Activated CD4-positive, alpha-beta memory T cell treated with anti-CD3 and anti-CD28 coated beads, Interleukin-2, amount 10 ng/mL, durations not matched to agents 7 days and 5 days (primary cell): ENCODE measurements at places on chromosomes 1 and 21. TPM values are rescaled to one million over a fixed set of nuclear protein-coding genes. Genes with fewer than 3 reads are reported as not detected.

Gene CD160
- not detected for total RNA-seq

Gene NASP
- 172 TPM for total RNA-seq

Gene KHDC4
- total RNA-seq: 71.4 TPM

Gene S100A2
- 1.2 TPM for total RNA-seq

Gene TMEM82
- not detected for total RNA-seq

Gene RC3H1
- total RNA-seq: 33.6 TPM

Gene BRDT
- total RNA-seq: 0.18 TPM

Gene C4BPA
- not detected for total RNA-seq

Gene OR2L8
- not detected for total RNA-seq

Gene FBXO42
- 19.9 TPM for total RNA-seq
